ENCODE measurements at places on chromosomes 7 and 10.

- no peak for DNase-seq
Measured at GRCh38 chr7:5349437-5350173, 66.9 kb downstream of the SLC29A4 start.

- DNase-seq: no peak
Measured at GRCh38 chr7:6691103-6691502, 15.6 kb downstream of the ZNF12 start.

- DNase-seq: no peak
Measured at GRCh38 chr7:47282790-47283496, 299.0 kb downstream of the TNS3 start.

- no peak for DNase-seq
Measured at GRCh38 chr7:23345601-23346000, 46.5 kb downstream of the MALSU1 start.

GRCh38 chr10:52729271-52730104, 43.1 kb downstream of the MBL2 start:
- no peak for DNase-seq

GRCh38 chr7:111678281-111678680, 116.0 kb upstream of the IMMP2L start:
- no peak for DNase-seq

- DNase-seq: no peak
Measured at GRCh38 chr10:121753726-121754476, 155.7 kb upstream of the FGFR2 start.

DNA sequence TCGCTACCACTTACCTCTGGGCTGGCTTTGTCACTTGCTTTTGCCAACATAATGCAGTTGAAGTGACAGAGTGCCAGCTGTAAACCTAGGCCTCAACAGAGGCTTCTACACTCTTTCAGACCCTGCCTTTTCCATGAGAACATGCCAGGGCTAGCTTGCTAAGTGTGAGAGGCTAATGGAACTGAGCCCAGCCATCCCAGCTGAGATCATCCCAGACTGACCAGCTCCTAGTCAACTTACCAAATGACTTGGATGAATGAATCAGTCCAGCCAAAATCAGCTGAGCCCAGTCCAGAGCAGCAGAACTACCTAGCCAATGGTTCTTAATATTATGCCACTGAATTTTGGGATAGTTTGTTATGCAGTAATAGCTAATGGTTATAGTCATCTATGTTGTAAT, 34.7 kb upstream of the MKLN1 start:
- DNase-seq: no peak

DNA sequence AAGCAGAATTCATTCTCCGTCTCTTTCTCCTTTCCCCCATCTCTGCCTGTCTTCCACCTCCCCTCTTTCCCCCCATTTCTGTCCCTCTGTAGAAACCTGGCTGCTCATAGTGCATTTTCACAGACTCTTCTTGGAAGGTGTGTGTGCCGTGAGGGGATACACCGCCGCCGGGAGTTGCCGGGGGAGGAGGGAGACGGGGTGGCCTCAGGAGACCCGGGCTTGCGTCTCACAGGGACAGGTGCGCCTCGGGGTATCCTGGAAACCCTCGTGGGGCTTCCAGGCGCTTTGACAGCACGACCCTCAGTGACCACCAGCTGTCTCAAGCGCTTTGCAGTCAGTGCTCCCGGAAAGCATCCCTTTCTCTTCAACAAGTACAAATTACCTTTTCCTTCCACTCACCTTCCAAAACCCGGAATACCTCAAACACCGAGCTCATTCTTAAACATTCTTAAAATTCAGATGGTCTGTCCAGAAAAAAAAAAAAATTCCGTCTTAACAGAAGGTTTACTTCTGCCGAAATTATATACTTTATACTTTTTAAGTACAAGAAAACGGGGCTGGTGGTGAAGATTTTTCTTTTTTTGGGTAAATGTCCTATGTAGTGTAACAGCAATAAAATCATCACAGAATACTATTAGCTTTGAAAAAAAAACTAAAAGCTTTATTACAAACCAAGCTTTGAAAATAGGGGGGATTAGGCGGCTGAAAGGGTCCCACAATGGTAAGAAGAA, 8.2 kb downstream of the EMX2 start:
- DNase-seq: no peak

DNA sequence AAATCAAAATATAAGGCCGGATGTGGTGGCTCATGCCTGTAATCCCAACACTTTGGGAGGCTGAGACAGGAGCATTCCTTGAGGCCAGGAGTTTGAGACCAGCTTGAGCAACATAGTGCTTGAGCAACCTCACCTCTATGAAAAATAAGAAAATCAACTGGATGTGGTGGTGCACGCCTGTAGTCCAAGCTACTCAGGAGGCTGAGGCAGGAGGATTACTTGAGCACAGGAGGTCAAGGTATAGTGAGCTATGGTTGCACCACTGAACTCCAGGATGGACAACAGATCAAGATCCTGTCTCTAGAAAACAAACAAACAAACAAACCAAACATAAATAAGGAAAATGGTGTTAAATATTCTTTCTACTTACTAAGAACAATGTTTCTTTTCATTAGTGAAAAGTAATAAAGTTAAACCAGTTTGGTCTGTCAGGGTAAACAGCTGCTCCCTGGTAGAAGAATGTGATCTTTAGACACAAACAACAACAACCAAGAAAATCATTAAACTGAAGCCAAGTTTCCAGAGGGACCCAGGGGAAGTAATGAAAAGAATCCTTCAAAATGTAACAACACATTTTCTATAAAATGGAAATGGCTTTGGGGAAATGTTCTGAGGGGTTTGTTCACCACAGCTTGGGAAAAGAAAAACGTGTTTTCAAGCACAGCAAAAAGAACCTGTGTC, 17.5 kb upstream of the BAG3 start:
- no peak for DNase-seq

DNA sequence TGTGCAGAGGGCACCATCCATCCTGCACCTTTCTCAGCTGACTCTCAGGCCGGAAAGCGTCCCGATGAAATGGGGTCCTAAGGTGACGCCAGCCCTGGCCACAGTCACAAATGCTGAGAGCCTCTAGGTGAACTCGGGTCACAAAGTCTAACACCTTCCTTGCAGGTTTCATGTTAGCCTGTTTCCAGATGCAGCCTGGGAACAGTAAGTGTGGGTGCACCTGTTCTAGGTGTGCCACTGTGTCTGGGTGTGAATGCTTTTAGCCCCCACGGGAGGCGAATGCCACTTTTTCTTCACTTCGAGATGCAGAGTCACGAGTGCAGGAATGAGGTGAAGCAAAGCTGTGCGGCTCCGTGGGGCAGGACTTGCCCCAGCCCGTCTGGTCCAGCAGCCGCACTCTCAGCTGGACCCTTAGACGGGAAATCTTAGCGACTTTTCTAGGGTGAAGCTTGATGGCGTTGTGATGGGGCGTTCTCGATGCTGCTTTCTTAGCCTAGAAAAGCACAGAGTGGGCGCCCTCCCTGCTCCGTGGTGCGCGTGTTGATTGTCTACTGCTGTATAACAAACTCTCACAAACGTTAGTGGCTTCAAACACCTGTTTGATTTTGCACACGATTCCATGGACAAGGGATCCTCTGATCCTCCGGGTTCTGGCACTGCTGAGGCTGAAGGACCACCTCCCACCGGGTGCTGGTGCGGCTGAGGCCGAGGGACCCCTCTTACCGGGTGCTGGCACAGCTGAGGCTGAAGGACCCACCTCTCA, 13.6 kb upstream of the VIPR2 start:
- no peak for DNase-seq

- no peak for DNase-seq
Measured at GRCh38 chr10:132880128-132880981, 62.0 kb downstream of the CFAP46 start.

- DNase-seq: no peak
Measured at GRCh38 chr7:55249332-55249731, 115.8 kb upstream of the LANCL2 start.

DNA sequence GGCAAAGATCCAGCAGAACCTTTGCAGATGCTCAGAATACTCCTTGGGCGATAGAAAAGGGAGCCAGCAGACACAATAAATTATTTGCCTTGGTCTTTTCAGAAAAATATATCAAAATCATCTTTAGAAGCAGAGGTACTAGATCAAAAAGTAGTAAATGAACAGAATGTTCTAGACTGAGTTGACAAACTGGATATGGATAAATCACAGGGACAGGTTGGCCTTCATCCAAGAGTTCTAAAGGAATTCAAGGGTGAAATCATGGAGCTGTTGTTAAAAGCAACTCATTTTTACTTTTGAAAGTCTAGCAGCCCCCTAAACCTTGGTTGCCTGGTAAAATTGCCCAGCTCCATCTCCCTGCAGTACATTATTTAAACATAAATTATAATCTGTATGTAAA, 99.1 kb downstream of the PLCE1 start:
- DNase-seq: no peak

DNA sequence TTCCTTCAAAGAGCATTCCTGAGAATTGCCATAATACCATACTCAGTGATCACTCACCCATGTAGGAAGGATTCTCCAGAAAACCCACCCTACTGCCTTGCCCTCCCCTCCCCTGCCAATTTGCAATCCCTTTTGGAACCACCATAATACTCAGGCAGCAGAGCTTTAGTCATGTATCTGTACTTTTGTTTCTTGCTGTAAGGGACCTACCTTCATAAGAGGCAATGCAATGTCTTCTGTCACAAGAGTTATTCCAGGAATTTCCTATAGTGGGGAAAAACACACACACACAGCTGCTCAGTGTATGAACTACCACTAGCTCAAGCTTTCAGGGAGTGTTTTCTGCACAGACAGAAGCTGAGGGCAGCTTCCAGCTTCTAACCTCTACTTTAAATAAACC, 67.0 kb downstream of the GSAP start:
- DNase-seq: no peak

- DNase-seq: no peak
Measured at GRCh38 chr7:27239387-27240014, 3.1 kb upstream of the EVX1 start.

GRCh38 chr10:31090894-31091607, 59.4 kb upstream of the ZNF438 start:
- DNase-seq: no peak

- DNase-seq: no peak
Measured at GRCh38 chr7:97798046-97799019, 66.4 kb downstream of the TAC1 start.

GRCh38 chr10:59400214-59400613, 37.9 kb upstream of the FAM13C start:
- no peak for DNase-seq

DNA sequence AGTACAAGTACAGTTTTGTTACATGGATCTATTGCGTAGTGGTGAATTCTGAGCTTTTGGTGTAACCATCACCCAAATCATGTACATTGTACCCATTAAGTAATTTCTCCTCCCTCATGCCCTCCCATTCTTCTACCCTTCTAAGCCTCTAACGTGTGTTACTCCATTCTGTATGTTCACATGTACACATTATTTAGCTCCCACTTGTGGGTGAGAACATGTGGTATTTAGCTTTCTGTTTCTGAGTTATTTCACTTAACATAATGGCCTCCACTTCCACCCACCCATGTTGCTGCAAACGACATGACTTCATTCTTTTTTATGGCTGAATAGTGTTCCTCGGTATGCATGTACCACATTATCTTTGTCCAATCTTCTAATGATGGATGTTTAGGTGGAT, 251.3 kb downstream of the CAMK1D start:
- no peak for DNase-seq

DNA sequence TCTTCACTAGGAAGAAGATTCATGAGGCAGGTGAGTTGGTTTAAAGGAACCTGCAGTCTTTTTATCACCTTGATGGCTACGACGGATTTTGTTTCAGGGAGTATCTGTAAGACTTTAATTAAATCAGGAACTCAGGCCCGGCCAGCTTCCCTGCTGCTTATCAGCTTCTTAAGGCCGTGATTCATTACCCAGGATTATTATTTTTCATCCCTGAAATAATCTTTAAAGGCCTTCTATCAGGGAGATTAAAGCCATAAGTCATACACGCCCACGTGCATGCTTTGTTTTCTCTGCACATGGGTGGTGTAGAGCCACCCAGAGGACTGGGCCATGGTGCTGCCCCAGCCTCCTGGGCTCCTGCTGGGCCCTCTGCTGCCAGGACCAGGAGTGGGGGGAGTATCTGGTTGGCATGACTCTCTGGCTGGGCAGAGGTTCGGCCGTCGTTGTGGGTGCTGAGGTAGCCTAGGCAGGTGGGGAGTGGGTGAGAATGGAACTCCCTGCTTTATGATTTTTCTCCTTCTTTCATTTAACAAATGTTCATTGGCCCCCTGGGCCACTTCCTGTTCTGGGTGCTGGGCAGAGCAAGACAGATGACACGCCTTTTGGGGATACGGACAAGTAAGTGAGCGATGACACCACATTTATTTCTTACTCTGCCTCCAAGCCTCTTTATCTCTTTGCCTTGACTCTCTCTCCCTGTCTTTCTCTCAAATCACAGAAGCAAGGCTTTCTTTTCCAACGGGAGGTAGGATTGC, 39.0 kb upstream of the PCBD1 start:
- no peak for DNase-seq

GRCh38 chr7:122767339-122767738, 64.6 kb upstream of the RNF148 start:
- no peak for DNase-seq

- DNase-seq: no peak
Measured at GRCh38 chr10:3668276-3668965, 116.6 kb downstream of the KLF6 start.

DNA sequence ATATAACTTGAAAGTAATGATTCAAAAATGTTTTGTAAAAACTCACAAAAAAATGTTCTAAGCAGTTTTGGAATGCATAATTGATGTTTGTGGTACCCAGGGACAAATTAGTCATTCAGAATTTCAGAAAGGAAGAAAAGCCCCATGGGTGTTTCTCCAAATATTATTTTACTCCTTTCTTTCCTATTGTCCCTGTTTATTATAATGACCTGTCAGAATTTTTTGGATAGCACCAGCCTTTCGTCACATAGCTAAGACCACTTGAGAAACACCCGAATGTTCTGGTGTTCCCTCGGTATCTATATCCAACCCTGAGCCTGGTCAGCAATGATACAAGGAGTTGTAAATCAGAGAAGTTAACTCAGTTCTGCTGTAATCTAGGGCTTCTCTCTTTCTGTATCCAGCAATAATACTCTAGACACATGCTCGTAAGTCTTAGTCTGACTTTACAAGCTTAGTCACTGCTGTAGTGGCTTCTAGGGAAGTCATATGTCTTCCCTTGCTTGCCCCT, 64.8 kb upstream of the MEOX2 start:
- no peak for DNase-seq

- no peak for DNase-seq
Measured at GRCh38 chr10:116637830-116638229, 17.1 kb downstream of the PNLIPRP2 start.

GRCh38 chr7:157386979-157387800, 50.4 kb downstream of the DNAJB6 start:
- peak; percentile 35 for DNase-seq

DNA sequence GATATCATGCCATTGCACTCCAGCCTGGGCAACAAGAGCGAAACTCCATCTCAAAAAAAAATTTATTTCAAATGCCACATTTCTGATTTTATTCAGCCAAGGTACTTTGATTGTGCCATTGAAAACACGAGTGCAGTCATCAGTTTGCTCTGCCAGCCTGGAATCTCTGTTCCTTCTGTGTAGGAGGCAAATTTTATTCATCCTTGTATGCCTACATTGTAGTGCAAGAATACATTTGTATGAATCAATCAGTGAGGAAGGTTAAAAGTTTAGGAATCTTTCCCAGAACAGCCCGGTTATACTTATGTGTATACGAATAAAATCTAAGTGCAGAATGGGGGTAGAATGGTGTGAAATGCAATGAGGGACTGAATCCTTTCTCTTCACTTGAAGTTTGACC, 886 bp upstream of the TET1 start:
- DNase-seq: no peak
